ENCODE measurements at places on chromosomes 6 and 20. TPM values are rescaled to one million over a fixed set of nuclear protein-coding genes. Genes with fewer than 3 reads are reported as not detected.

The LAMA4 gene
- 472 TPM for total RNA-seq

The PLCB4 gene
- 7.1 TPM for total RNA-seq

The ANKRD6 gene
- total RNA-seq, result 2.5 TPM

The C6orf132 gene
- 1.2 TPM for total RNA-seq

The DEF6 gene
- 1.3 TPM for total RNA-seq

The GABRR1 gene
- total RNA-seq, result not detected

The TRIM10 gene
- under 0.01 TPM for total RNA-seq

The PLA2G7 gene
- total RNA-seq, result under 0.01 TPM

The CCM2L gene
- total RNA-seq, result not detected

The CRNKL1 gene
- total RNA-seq, result 30.5 TPM

The CITED2 gene
- total RNA-seq, result 113 TPM

The TGM3 gene
- total RNA-seq, result 0.19 TPM

The HELZ2 gene
- total RNA-seq, result 32.1 TPM

The DLL1 gene
- 0.38 TPM for total RNA-seq

The PTPRT gene
- not detected for total RNA-seq

The MYL9 gene
- total RNA-seq, result 19.7 TPM

The CCDC170 gene
- total RNA-seq, result 0.56 TPM

The TMEM170B gene
- 1.7 TPM for total RNA-seq

The DNPH1 gene
- total RNA-seq, result 36.1 TPM

The POM121L2 gene
- total RNA-seq, result not detected

The GJA1 gene
- total RNA-seq, result 574 TPM

The FAM110A gene
- 0.85 TPM for total RNA-seq

The RGS19 gene
- total RNA-seq, result 6.3 TPM

The LY6G6C gene
- total RNA-seq, result under 0.01 TPM

The MLN gene
- not detected for total RNA-seq

The TSBP1 gene
- not detected for total RNA-seq

The MYT1 gene
- not detected for total RNA-seq

The LY6G6F gene
- total RNA-seq, result not detected

The WFDC10A gene
- total RNA-seq, result not detected

The ACSS1 gene
- total RNA-seq, result 6.8 TPM

The TRIM15 gene
- not detected for total RNA-seq

The FOXS1 gene
- total RNA-seq, result 9.3 TPM

The C20orf202 gene
- total RNA-seq, result not detected

The PHF1 gene
- total RNA-seq, result 14.8 TPM

The SLC22A2 gene
- total RNA-seq, result under 0.01 TPM

The SIM1 gene
- total RNA-seq, result under 0.01 TPM

The RFX6 gene
- total RNA-seq, result not detected

The LIME1 gene
- 3.3 TPM for total RNA-seq

The KIAA1755 gene
- total RNA-seq, result 2.5 TPM

The NT5E gene
- total RNA-seq, result 306 TPM

The MAPK13 gene
- total RNA-seq, result 26.5 TPM

The KCNK17 gene
- total RNA-seq, result not detected

The NRN1 gene
- total RNA-seq, result under 0.01 TPM

The PPP1R14C gene
- total RNA-seq, result 0.38 TPM

The HLA-DRA gene
- 0.38 TPM for total RNA-seq

The PDE10A gene
- 32.4 TPM for total RNA-seq

The SYCP2L gene
- not detected for total RNA-seq

The FAM83D gene
- 3.7 TPM for total RNA-seq

The MAD2L1BP gene
- total RNA-seq, result 48.5 TPM

The EYS gene
- total RNA-seq, result under 0.01 TPM

The F13A1 gene
- not detected for total RNA-seq

The RNF114 gene
- 150 TPM for total RNA-seq
